ENCODE measurements at places on chromosomes 5 and 9.
A peak's percentile ranks its signal among the peaks of the same experiment; 100 is the strongest.

GRCh38 chr9:5631026-5631425 lies 2.1 kb downstream of the RIC1 start:
- DNase-seq = no peak

DNA sequence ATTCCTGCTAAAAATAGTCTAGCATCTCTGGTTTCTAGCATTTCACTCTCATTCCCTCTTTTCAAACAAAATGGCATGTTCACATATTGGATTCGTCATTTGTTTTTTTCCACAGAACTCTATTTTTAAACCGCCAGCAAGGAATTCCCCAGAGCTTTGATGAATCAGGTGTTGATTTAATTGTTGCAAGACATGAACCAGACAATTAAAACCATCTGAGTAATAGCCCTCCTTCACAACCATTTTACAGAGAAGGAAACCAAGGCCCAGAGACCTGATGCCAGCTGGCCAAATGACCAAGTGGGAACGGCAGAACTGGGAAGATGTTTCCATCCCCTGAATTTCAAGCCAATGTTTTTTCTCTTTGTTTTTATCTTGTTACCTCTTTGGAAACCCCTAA lies 167.0 kb downstream of the CAAP1 start:
- no peak for DNase-seq

DNA sequence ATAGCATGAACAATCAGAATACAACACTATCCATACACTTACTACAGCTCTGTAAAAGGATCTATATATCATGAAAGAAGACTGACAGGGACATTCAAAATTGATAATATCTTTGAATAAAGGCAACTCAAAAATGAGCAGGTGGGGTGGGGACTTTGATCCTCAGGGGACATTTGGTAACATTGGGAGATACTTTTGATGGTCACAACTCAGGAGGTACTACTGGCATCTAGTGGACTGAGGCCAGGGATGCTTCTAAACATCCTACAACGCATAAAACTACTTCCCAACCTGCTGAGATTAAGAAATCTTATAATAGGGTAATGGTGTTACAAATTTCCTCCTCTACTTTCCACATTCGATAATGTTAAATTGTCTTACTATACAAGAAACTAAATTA lies 243.9 kb downstream of the ARL15 start:
- DNase-seq = no peak

- DNase-seq = no peak
Measured at GRCh38 chr5:135835766-135836165, 1.3 kb downstream of the SLC25A48 start.

GRCh38 chr5:159804121-159804520 lies 112.2 kb upstream of the ADRA1B start:
- DNase-seq = no peak

- no peak for DNase-seq
Measured at GRCh38 chr5:141916522-141916921, 7.1 kb upstream of the DELE1 start.

GRCh38 chr5:120457839-120458507 lies 6.1 kb upstream of the PRR16 start:
- DNase-seq = no peak

DNA sequence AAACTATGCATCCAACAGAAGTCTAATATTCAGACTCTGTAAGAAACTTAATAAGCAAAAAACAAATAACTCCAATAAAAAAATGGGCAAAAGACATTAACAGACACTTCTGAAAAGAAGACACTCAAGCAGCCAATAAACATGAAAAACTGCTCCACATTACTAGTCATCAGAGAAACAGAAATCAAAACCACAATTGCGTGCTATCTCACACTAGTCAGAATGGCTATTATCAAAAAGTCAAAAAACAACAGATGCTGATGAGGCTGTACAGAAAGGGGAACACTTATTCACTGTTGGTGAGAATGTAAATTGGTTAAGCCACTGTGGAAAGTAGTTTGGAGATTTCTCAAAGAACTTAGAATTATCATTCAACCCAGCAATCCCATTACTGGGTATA lies 101.2 kb upstream of the TRIM32 start:
- no peak for DNase-seq

GRCh38 chr9:371349-371748 lies 156.7 kb downstream of the DOCK8 start:
- DNase-seq = no peak

DNA sequence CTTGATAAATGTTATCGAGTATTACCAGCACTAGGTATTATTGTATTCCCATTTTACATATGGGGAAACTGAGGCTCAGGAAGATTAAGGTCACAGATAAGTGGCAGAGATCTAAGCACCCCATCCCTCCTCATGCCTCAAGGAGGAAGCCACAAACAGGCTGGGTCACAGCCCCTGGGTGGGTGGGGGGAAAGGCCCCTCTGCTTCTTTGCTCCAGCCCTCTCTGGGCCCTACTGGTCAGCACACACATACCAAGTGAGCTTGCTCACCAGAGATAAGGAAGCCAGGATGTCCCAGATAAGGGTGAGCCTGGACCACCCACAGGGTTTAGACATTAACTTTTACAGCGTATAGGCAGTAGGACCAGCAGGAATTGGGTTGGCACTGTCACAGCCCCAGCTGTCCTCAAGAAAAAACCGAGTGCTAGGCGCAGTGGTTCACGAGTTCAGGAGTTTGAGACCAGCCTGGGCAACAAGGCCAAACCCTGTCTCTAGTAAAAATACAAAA lies 45.3 kb downstream of the STK10 start:
- DNase-seq = no peak

DNA sequence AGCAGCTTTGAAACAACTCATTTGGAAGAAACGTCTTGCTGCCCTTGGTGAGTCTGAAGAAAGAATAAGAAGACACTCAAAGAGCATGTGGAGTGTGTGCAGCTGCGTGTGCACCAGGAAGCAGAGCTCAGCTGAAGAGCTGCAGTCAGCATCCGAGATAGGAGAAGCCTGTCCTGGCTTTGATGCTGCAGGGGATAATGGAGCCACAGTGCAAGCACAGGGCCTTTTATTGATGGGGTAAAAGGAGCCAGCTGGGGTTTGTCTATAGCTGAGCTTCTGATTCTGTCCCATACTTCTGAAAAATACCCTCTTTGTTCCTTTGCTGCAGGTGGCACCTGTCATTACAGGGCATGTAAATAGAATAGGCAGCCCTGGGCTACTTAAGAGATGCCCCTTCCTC lies 375.7 kb upstream of the ZNF462 start:
- no peak for DNase-seq

DNA sequence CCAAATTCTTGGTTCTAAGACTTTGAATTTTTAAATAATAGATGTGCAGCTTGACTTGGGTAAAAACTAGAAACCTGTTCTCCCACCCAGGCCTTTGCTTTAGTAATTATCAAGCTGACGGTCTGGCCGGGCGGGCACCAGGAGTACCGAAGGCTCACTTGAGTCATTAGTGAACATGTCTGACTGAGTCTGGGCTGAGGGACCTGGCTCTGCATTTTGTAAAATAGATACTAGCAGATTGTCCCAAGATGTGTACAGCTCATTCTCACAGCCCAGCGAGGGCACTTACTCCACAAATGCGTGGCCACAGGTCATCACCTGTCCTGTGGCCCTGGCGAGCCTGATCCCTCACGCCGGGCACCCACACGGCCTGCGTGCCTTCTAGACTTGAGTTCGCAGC lies 216.2 kb downstream of the FANCC start:
- no peak for DNase-seq

GRCh38 chr9:134025606-134026541 lies 593 bp downstream of the BRD3OS start:
- DNase-seq = no peak

- DNase-seq = no peak
Measured at GRCh38 chr5:102700916-102701315, 54.2 kb upstream of the PAM start.

- DNase-seq = no peak
Measured at GRCh38 chr9:7176561-7176960, 418.8 kb downstream of the KDM4C start.

GRCh38 chr5:149961957-149962409 lies 1.4 kb downstream of the SLC26A2 start:
- DNase-seq = no peak

GRCh38 chr9:14140096-14140697 lies 173.7 kb downstream of the NFIB start:
- DNase-seq = no peak

DNA sequence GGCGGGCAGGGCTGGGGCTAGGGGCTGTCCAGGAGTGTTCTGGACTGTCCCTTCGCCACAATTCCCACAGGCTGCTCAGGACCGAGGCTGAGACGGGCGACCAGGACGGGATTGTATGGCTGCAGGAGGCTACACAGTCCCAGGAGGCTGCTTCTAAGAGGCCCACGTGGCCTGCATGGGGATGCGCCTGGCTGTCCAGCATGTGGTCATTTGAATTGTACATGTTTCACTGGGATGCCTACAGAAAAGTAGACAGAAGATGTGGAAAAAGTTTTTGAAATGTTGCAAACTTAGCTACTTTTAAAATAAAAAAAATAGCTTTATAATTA lies 32.6 kb upstream of the SPTLC1 start:
- DNase-seq = no peak

DNA sequence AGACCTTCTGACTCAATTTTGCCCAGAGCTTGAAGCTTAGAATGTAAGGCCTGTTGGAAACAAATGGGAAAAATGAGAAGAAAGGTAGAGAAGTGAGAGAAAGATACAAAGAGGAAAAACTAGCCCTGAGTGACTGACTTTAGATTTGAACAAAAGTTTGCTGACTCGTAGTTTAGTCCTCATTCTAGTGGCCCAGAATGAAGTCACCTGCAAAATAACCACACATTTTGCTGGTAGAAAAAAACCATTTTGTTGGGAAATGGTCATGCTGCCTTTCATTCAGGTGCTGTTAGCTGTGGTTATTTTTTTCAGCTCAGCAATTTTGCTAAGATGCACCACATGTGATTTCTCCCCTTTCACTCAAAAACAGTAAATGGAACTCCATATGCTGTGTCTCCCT lies 98.9 kb downstream of the MRPS27 start:
- no peak for DNase-seq

GRCh38 chr5:103849934-103850333 lies 287.3 kb upstream of the NUDT12 start:
- DNase-seq = no peak

DNA sequence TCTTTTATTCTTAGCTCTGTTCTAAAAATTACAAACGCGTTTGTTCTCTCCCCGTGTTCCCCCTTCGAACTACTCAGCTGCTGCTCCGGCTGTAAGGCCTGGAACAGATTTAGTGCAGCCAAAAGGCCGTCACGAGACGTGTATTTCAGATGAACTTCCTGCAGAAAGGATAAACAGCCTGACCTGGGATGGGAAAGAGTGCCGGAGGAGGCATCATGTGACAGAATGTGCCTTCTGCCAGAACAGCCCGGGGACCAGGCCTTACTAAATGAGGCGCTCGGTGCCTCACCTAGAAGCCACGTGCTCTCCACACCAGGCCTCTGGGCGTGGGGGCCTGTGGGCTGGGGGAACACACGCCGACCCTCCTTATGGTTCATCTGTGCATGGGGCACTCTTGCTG lies 94.7 kb downstream of the PPARGC1B start:
- DNase-seq = no peak

DNA sequence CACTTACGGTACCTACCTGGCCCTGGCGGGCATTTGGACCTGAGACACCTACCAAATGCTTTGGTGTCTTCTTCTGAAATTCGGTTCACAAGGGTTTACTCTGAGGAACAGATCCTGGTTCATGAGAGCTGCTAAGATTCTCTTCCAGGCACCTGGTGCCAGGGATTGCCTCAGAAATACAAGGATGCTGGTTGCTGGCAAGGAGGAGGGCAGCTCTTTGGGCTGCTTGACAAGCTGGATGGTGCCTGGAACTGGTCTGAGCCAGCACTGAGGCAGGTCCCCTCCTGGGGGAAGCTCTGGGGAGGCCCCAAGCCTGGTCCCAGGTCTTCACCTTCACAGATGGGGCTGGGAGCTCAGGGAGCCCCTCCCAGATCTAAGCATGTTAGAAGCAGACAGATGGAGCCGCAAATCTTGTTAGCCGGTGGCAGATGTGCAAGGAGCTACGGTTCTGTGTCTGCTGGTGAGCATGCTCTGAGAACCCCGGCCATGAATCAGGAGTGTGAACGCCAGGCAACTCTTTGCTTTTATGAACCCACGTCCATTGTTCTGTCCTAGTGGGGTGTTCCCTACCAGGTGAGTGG lies 16.3 kb downstream of the FABP6 start:
- no peak for DNase-seq

DNA sequence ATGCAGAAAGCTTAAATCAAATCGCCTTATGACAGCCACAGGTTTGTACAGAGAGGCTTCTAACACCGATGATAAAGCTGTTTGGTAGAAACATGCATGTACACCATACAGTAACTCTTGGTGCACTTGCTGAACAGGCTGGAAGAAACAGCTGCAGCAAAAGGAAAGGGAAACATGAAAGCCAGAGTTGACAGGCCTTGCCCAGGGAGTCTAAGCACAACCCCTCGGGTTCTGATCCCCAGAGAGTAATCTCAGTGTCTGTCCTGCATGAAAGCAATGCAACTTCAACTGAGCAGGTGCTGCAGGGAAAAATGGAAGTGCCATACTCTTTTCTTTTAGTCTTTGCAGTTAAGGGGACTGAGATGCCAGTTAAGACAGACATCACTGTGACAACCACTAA lies 419.9 kb downstream of the BNC2 start:
- no peak for DNase-seq

DNA sequence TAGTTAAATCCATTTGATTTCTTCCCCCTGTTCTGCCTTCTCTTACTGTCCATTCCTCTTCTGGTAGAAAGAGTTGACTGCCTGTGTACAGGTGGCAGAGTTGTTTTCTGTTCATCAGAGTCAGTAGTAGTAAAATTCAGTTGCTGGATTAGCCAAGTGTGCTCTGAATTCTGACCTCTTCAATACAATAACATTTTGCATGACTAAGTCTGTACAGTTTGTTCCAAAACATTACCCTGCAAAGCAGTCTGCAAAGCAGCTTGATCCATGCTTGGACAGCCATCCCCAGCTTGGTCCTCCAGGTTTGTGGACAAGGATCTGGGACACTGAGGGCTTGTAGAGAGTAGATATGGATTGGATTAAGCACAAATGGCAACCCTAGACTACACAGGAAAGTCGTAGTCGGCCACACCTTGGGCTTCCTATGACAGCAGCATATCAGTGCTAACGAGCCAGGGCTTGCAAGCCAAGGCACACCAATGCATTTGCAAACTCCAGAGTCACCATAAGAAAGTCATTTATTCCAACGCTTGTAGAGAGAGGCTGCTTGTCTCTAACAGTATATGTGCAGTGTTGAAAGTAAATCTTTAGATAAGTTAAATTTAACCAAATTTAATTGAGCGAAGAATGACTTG lies 25.2 kb downstream of the IL12B start:
- DNase-seq = no peak

GRCh38 chr5:158979749-158980521 lies 119.8 kb downstream of the EBF1 start:
- DNase-seq = peak; percentile 46

- no peak for DNase-seq
Measured at GRCh38 chr5:36363744-36364143, 62.0 kb upstream of the RANBP3L start.

GRCh38 chr5:67268231-67269021 lies 71.8 kb upstream of the CD180 start:
- DNase-seq = peak; percentile 94
